ENCODE measurements at places on chromosomes 11 and 22.

- DNase-seq = no peak
Measured at GRCh38 chr11:64372802-64373597, 14.0 kb downstream of the RPS6KA4 start.

DNA sequence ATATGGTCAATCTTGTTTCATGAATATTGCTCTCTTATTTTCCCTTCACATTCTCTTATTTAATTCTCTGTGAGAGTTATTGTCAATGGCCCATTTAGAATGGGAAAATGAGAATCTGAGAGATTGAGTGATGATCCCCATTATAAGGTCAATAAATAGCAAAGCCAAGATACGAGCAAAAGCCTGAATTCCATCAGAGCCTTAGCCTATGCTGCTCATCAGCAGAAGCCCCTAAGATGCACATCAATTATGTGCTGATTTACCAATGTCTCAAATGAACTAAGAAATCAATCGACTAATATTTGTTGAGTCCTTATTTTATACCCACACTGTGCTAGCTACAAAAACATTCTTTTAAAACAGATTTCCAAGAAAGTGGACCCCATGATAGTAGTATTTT lies 330.8 kb upstream of the DDI1 start:
- DNase-seq = no peak

DNA sequence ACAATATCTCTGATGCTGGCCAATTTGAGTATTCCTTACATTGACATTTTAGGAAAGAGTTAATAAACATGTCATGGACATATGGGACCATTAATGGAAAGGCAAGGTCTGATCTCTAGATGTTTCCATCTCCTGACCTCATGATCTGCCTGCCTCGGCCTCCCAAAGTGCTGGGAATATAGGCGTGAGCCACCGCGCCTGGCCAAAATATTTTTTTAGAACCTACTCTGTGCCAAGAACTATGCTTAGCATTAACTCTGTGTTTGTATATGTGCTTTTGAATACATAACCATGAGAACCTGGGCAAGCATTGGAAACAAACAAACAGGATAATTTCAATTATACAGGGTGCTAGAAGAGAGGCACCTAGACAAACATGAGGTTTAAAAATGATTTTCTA lies 123.2 kb downstream of the ATG16L2 start:
- no peak for DNase-seq

- DNase-seq = no peak
Measured at GRCh38 chr11:134406264-134407185, 5.5 kb downstream of the B3GAT1 start.

DNA sequence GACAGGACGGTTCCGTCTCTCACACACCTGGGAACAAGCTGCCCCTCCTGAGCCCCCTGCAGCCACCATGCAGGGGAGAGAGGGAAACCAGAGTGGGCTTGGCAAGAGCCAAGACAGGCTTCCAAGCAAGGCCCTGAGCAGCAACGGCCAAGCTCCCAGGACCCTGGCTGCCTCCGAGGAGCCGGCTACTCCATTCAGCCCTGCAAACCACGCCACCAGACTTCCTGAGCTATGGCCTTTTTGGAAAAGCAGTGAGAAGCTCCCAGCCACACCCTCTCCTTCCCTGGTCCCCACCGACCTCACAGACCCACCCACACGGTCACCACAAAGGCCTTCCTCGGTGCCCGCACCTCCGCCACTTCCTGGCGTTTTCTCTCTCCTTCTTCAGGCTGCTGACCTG lies 479.0 kb downstream of the BRD1 start:
- DNase-seq = no peak

DNA sequence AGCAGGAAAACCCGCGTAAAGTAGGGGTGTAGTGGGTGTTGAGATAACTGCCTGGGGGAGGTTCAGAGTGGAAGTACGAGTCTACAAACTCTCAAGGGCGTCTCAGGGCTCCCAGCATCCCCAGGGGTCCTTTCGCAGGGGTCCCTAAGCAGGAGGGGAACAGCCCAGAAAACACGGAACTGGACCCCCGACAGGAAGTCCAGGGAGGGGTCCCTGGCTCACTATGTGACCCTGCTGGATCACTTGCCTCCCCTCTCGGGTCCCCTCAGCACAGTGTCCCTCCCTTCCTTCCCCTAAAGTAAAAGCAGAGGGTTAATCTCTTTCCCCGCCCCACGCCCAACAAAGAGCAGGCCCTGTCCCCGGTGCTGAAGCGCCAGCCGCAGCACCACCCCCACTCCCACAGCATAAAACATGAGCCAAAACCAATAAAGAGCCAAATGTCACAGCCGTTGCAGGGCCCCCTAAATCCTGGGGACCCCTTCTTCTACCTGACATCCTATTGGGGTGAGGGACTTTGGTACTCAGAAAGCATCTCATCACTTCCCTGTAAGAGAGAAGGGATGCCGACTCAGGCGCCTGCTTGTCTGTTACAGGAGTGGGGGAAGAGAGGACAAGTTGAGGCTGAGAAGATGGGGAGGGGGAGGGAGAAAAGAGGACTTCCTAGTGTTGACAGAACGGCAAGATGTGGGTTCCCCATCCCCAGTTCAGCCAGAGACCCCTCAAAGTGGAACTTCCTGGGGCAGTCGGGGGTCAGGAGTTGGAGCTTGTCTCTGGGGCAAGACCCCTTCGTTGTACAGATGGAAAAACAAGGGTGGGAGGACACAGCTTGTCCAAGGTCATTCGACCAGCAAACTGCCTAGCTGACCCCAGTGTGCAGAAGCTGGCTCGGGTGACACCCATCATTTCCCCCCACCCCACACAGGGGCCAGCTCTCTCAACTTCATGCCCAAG lies 1.4 kb upstream of the NEFH start:
- no peak for DNase-seq

- DNase-seq = no peak
Measured at GRCh38 chr11:94658888-94659287, 91.7 kb downstream of the PIWIL4 start.

- DNase-seq = no peak
Measured at GRCh38 chr11:122963961-122964360, 17.7 kb downstream of the BSX start.

Measured in RCC 7860 (cell line).